ENCODE measurements at places on chromosomes 7 and 10.

GRCh38 chr10:30553626-30554439, 75.7 kb downstream of the LYZL2 start:
- no peak for DNase-seq

GRCh38 chr10:126749015-126749655, 78.6 kb upstream of the C10orf90 start:
- peak; percentile 13 for DNase-seq

DNA sequence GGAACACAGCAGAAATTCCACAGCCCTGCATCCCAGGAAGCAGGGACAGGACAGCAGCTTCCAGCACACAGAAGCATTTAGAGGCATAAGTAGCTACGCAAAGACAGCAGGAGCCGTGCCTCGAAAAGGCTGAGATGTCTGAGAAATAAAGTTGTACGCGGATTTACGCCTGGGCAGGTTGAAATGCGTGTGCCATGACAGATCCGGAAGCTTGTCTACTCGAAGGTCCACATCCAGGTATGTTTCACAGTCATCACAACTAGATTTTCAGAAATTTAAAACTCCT, 26.1 kb downstream of the DIP2C start:
- DNase-seq = no peak

DNA sequence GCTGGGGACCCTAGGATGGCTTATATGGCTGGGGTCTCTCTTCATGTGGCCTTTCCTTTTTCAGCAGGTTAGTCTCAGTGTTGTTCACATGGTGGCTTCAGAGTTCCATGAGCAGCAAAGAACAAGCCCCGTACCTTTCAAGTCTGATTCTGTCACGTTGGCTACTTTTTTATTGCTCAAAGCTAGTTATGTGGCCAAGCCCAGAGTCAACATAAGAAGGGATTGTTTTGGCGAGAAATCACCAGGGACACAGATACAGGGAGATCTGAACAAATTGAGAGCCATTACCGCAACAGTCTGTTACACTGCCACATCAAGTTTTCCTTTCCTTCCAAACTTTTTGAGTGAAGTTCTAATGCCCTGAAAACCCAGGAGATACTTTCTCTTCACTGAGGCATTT, 770.5 kb downstream of the LRMDA start:
- no peak for DNase-seq

DNA sequence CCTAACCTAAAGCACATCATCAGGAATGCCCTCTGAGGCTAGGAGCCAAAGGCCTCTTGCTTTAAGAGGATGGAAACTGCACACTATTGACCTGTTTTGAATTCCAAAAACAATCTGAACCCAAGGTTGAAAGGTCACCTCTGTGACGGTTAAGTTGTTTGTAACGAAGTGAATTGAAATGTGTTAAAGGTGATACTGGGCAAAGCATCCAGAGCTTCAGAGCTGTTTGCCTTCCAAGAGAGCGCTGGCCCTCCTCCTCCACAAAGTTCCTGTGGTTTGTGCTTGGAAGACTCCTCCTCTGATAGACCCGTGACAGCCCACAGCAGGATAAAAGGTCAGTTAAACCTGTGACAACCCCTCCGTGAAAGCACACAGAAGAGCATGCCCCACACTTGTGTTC, 133.7 kb upstream of the CTTNBP2 start:
- no peak for DNase-seq

DNA sequence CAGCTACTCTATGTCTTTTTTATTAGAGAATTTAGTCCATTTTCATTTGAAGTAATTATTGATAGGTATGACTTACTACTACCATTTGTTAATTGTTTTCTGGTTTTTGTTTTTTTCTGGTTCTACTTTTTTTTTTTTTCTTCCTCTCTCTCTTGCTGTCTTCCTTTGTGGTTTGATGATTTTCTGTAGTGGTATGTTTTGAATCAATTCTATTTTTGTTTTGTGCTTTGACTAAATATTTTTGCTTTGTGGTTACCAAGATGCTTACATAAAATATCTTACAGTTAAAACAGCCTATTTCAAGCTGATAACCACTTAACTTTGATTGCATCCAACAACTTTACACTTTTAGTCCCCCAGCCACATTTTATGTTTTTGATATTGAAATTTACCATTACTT, 3.3 kb upstream of the OR2F2 start:
- DNase-seq = no peak

DNA sequence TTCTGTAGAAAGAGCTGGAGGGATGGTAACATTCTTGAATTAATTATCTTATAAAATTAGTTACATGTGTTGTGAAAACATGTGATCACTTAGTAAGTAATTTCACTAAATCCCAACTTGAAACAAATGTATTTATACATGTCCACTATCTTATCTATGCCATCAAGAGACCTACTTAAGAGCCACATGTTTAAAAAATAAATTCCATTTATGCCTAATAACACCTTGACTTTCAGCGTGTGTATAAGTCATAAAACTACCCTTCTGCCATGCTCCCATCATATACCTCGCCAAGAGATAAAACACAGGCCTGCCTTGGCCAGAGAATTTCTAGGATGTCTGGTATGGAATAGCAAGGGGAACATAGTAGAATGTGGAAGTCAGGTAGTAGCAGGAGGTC, 37.3 kb downstream of the LIPJ start:
- DNase-seq = no peak

- no peak for DNase-seq
Measured at GRCh38 chr10:126397156-126397555, 8.9 kb upstream of the ADAM12 start.

DNA sequence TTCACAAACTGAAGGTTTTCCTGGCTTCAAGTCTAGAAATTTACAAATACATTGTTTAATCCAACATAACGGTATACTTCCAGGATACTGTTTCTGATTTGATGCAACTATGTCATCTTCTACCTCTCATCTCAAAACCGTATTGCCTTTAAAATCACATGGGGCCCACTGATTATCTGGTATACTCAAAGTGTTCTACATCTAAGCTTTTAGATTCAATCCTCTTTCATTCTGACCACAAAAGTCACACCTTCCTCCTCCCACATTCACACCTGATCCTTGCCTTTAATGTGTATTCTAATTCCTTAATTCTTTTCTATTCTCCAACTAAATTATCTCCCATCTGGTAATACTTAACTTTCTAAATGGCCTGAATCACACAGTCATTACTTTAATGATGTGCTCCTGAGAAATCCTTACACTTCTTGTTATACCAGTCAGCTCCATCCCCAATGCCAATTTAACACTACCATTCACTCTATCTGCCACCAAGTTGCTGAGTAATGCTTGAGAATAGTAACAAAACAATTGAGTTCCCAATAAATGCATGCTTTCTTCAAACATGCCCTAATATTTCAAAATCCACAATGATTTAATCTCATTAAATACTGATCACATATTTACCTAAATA, 13.0 kb downstream of the ATAD1 start:
- no peak for DNase-seq

- no peak for DNase-seq
Measured at GRCh38 chr7:66145400-66146104, 30.9 kb downstream of the CRCP start.

GRCh38 chr10:25522294-25522693, 347.5 kb downstream of the GPR158 start:
- DNase-seq = no peak

- no peak for DNase-seq
Measured at GRCh38 chr7:28272461-28272877, 91.9 kb upstream of the JAZF1 start.

GRCh38 chr10:108801220-108801619, 1122.1 kb downstream of the XPNPEP1 start:
- no peak for DNase-seq

DNA sequence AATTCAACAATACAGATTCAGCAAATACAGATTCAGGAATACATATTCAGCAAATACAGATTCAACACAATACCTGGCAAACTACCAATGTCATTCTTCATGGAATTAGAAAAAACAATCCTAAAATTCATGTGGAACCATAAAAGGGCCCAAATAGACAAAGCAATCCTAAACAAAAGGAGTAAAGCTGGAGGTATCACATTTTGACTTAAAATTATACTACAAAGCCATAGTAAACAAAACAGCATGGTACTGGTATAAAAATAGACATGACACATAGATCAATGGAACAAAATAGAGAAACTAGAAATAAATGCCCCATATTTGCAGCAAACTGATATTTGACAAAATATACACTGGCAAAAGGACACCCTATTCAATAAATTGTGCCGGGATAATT, 3.4 kb upstream of the NT5C3A start:
- no peak for DNase-seq

- no peak for DNase-seq
Measured at GRCh38 chr7:70614237-70615045, 517.5 kb upstream of the GALNT17 start.

GRCh38 chr10:119807960-119808697, 64.5 kb downstream of the MCMBP start:
- no peak for DNase-seq

DNA sequence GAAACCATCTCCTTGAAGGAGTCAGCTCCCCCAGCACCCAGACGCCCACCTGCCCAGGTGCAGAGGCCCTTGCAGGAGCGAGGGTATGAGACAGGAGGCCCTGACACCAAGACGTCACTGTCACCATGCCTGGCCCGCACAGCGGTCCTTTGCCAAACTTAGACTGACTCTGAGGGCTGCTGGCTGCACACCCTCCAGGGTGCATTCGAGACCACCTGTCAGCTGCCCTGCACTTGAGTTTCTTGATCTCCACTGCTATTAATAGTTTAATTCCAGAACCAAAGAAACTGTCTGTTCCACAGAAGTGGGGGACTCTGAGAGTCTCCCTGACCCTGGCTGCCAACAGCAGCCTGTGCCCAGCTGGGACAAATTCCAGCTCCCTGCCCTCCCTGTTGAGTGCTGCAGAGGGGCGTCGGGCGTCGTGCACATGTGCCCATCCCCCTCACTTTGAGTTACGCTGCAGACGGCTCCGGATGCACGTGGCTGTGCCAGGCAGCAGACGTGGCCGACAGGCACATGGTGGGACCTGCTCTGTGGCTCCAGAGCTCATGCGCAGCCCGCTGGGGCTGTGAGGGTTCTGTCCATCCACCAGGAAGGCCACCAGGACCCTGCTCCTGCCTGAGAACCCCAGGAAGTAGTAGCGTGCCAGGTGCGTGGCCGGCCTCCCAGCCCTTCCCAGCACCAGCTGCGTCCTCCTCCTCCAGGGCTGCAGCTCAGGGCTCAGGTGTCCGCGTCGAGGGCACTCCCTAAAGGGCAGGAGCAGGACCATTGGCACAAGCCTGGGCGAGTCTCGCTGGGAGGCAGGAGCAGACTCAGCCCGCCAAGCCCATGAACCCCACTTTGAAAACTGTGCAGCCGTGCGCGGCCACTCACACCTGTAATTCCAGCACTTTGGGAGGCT, 24.8 kb downstream of the ELFN1 start:
- DNase-seq = no peak

- DNase-seq = no peak
Measured at GRCh38 chr10:67239864-67240497, 314.1 kb downstream of the LRRTM3 start.

- no peak for DNase-seq
Measured at GRCh38 chr10:25675204-25675603, 258.8 kb upstream of the MYO3A start.

DNA sequence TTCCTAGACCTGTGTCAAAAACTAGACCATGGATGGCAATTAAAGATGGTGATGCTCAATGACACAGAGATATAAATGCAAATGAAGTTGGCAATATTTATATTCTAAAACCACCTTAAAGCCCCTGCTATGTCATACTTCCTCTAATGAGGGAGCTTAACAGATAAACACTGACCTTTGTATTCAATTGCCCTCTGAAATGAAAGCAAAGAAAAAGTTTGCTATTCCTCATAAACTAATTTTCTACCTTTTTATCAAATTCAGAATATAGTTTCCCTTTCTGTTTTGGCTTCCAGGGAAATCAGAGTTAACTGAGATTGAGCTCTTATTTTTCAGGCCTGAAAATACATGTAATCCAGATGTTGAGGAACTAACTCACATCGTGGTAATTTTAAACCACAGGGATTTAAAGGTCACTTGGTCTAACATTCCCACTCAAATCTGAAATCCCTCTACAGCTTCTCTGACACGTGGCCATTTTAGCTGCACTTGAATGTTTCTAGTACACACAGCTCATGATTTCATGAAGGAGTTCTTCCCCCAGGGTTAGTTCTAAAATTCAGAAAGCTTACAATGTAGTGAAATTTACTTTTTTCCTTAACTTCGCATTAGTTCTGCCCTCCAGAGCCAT, 37.9 kb upstream of the ABCB5 start:
- DNase-seq = no peak

DNA sequence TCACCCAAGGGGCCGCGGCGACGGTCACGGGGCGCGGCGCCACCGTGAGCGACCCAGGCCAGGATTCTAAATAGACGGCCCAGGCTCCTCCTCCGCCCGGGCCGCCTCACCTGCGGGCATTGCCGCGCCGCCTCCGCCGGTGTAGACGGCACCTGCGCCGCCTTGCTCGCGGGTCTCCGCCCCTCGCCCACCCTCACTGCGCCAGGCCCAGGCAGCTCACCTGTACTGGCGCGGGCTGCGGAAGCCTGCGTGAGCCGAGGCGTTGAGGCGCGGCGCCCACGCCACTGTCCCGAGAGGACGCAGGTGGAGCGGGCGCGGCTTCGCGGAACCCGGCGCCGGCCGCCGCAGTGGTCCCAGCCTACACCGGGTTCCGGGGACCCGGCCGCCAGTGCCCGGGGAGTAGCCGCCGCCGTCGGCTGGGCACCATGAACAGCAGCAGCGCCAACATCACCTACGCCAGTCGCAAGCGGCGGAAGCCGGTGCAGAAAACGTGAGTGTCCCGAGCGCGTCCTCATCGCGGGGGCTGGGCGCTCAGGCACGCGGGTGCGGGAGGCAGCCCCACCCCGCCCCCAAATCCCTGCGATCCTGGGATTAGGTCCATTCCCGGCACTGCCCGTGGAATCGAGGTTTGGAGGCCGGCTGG, 509 bp downstream of the AHR start:
- peak; percentile 35 for DNase-seq

GRCh38 chr10:52818019-52818418, 45.4 kb upstream of the MBL2 start:
- DNase-seq = no peak

DNA sequence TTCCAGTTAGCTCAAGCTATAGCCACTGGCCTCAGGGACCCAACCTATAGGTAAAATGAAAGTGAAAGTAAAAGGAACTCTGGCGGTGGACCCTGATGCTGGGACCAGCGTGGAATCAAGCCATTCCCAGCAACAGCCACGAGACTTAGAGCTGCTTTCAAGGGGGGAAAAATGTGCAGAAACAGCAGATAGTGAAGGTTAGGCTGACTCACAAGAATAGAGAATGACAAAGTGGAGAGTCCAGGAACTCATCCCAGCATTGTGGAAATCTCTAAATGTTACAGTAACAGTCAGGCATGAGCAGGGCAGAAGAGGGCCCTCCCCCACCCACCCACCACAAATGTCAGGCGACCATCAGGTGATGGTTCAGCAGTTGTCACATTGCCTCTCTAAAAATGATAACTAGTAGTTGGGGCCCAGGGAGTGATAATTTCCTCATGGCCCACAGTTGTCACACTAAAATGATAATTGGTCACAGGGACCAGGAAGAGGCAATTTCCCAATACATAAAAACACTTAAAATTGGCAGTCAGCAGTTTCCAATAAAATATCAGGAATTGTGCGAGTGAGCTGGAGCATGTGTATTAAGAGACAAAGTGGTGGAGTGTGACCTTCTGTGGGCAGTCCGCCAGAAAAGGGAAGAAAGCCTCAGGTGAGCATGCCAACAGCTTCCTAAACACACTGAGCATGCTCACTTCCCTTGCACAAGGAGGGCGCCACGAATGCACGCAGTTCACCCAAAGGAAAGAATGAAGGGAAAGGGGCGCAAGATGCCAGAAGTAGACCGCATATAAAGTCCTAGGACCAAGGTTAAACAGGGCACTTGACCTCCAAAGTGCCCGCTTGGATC, 129.8 kb upstream of the PPP1R3A start:
- no peak for DNase-seq

Measured in stimulated activated CD4-positive, alpha-beta T cell treated with anti-CD3 and anti-CD28 coated beads, Interleukin-15, amount 100 ng/mL, for 1 hour (primary cell).